Heart left ventricle (tissue), 16 donors: ENCODE measurements at places on chromosomes 13 and 19.

DNA sequence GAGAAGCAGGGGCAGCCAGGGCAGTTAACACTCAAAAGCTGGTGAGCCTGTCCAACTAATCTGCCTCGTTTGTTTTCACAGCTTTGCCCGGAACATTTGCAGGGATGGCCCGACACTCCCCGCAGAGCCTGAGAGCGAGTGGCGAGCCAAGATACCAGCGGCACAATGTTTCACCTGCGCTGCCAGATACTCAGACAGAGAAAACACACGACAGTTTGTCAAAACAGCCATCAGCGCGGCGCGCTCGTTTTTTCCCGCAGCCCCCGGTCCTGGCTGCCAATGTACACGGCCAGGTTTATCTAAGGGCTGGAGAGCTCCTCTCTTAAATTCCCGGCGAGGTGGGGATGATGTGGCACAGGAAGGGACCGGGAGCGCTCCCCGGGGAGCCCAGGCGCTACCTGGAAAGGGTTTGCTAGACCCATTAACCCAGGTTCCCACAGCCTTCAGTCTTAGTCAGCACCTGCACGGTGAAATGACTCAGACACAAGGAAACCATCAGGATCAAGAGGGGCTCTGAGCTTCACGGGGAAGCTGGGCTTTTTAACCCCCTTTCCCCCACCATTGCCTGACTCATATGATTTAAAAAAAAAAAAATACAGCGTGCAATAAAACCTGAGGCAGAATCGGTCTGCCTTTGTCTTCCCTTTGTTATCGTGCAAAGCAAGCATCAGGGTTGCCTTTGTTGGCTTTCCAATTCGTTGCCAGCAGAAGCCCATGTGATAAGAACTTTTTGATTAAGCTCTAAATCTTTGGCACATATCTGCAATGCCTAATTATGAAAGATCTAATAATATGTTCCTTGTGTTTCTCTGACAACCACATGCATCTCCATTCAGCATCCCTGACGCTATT lies 186.2 kb downstream of the EFNB2 start:
- DNase-seq = no peak

- no peak for DNase-seq
These were observed 3.3 kb downstream of the ISYNA1 start for GRCh38 chr19:18434411-18435175.

DNA sequence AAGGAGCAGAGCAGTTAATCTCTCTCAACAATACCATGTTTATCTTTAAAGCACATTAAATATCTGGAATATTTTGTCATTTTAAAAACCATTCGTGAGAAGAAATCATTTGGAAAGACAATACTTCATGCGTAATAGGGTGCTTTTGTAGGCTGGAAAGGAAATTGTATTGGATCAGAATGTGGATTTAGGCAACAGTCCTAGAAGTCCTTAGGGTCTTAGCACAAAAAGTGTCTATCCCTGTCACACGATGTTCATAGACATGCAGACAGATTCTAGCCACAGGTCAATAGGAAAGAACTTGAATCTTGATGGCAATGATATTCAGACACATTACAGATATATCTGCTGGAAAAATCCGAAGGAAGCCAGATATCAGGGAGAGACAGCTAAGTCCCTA lies 156.0 kb downstream of the KCTD12 start:
- DNase-seq = no peak

GRCh38 chr13:41418731-41419130 lies 38.6 kb upstream of the RGCC start:
- DNase-seq = no peak

DNA sequence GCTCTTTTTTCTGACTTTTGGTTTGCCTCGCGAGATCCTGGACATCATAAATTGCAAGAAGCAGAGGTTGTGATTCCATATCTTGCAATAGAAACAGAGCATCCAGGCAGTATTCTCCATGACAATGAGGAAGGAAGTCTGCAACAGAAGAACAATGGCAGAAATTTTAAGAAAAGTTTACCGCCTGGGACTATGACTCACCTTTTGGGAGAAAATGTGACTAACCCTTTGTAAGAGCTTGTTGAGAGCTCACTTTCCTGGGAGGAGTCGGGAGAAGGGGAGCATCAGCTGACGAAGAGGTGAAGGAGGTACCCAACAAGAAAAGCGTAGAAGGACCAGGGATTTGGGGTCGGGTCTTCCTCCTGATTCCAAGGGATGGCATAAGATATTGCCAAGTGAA lies 34.3 kb upstream of the TNFSF11 start:
- DNase-seq = no peak

GRCh38 chr19:28878862-28879566 lies 333.9 kb downstream of the UQCRFS1 start:
- peak; percentile 60 for DNase-seq

GRCh38 chr13:27960362-27961226 lies 8.5 kb downstream of the CDX2 start:
- no peak for DNase-seq

GRCh38 chr19:32828643-32829344 lies 40.8 kb downstream of the SLC7A9 start:
- no peak for DNase-seq

DNA sequence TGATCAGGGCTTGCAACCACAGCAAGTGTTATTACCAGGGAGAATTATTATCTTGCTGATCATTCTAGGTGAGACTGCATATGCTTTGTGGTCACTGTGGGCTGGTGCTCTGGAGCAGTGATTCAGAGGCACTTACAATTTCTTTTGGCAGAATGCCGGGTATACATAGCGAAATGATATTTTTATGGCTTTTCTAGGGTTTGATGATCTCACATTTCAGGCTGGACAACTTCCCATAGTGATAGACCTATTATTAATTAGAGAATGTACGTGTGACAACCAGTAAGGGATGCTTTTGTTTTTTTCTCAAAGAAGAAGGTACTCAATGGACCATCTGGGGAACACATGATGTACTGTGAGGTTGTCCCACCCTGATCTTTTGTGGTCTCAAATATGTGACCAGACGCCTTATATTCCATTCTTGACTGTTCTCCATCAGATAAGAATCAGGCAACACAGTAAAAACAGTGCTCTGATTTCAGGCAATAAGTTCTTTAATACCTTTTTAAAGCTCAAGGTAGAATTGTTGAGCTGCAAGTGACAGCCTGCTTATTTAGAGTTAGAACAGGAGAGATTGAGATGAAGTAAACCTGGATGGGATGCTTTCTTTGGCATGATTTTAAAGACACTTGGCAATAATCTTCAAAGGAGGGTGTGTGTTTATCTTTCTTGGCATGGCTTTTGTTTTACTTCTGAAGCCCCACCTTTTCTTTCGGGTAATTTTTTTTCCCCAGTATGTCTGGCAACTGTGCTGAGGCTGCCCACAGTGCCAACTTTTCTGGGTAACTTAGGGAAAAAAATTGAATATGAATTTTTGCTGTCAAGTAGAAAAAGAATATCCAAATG lies 27.4 kb upstream of the SCEL start:
- no peak for DNase-seq

- DNase-seq = no peak
These were observed 233.4 kb downstream of the KCNRG start for GRCh38 chr13:50248516-50249143.

DNA sequence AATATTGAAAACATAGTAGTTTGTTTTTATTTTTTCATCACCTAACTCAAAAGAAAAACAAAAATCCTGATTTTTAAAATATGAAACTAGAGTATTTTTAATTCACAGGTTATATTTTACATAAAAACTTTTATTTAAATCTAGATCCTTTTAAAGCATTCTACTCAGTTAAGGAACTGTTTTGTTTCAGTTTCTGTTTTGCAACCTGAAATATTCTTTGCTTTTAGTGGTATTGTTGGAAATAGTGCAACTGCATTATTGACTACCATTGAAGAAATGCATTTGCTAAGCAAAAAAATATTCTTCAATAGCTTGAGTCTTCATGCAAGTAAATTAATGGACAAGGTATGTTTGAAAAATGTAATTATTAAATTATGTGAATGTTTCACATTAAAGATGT lies 43.8 kb downstream of the COG6 start:
- DNase-seq = no peak
